GM04503 (cell line): ENCODE measurements at places on chromosomes 2 and 18.

DNA sequence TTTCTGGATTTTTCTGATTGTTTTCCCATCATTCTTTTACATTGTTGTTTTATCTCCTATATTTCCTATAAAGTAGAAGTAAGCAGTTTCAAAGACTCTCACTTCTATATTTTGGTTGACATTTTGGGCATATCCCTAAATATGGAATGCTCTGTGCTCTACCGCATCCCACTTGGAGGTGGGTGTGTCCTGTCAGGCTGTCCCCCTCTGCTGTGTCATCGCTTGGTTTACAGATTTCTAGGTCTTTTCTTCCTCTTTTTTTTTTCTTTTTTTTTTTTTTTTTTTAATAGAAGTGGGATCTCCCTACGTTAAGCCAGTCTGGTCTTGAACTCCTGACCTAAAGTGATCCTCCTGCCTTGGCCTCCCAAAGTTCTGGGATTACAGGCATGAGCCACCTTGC lies 13.3 kb downstream of the DGKD start:
- no peak for DNase-seq

- no peak for DNase-seq
Measured at GRCh38 chr2:227057060-227057459, 106.9 kb downstream of the COL4A4 start.

GRCh38 chr18:38313831-38314230 lies 748.2 kb upstream of the CELF4 start:
- DNase-seq = no peak

DNA sequence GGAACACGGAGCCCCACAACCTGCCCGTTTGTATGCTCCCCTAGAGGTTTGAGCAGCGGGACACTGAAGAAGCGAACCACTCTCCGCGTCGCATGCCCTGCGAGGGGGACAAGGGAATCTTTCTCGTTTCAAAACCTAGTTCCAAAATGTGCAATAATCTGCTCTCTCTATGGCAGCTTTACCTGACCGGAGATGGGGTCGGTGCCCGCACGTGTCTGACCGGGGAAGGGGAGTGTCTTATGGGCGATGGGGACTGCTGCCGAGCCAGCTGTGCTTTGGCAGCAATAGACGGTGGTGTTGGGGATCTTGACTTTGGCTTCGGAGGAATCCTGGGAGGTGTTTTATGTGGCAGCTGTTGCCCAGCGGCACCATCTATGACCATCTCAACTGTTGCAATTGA lies 7.9 kb downstream of the TTN start:
- DNase-seq = no peak

GRCh38 chr2:24237313-24237712 lies 62.5 kb downstream of the FAM228A start:
- no peak for DNase-seq

- no peak for DNase-seq
Measured at GRCh38 chr2:26630669-26631360, 10.4 kb downstream of the CIB4 start.

GRCh38 chr18:9017905-9018227 lies 84.6 kb upstream of the NDUFV2 start:
- no peak for DNase-seq

DNA sequence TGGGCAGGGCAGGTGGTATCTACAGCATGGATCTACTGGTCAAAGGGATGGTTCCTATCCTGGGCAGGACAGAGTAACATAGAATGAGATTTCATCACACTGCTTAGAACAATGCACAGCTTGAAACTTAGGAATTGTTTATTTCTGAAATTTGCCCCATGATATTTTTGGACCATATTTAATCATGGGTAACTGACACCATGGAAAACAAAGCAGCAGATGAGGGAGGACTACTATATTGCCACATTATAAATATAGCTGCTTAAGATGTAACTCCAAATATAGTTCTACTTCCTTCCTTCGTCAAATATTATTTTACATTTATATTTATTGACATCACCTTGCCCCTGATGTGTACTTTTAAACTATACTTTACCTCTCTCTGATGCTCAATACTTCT lies 254.7 kb downstream of the PTPRM start:
- DNase-seq = no peak

DNA sequence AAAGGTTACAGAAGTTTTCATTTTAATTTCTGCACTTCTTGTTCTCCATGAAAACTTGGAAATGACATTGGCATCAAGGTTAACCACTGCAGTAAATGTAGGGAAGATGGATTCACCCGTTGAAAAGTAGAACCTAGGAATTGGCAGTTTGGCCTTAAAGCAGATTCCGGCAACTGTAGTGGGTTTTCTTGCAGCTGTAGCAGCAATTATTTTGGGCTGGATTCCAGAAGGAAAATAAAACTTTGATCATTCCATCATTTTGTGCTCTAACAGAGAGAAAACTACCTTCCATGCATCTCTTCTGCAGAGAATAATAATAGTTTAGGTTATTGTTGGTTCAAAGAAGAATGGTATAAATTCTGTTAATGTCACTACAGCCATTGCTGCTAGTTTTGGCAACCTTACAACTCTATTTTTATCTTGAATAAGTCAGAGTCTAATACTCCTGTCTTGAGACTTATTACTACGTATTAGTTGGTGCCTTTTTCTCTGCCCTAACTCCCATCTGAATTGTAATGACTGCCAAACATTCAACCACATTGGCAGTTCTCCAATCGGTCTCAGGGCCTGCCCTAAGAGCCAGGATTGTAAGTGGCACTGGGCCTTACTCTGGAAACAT lies 178.1 kb upstream of the PIEZO2 start:
- DNase-seq = no peak

- DNase-seq = no peak
Measured at GRCh38 chr2:95208106-95208505, 785 bp downstream of the ZNF892 start.

GRCh38 chr18:56516789-56517188 lies 121.6 kb downstream of the TXNL1 start:
- DNase-seq = peak; percentile 88

DNA sequence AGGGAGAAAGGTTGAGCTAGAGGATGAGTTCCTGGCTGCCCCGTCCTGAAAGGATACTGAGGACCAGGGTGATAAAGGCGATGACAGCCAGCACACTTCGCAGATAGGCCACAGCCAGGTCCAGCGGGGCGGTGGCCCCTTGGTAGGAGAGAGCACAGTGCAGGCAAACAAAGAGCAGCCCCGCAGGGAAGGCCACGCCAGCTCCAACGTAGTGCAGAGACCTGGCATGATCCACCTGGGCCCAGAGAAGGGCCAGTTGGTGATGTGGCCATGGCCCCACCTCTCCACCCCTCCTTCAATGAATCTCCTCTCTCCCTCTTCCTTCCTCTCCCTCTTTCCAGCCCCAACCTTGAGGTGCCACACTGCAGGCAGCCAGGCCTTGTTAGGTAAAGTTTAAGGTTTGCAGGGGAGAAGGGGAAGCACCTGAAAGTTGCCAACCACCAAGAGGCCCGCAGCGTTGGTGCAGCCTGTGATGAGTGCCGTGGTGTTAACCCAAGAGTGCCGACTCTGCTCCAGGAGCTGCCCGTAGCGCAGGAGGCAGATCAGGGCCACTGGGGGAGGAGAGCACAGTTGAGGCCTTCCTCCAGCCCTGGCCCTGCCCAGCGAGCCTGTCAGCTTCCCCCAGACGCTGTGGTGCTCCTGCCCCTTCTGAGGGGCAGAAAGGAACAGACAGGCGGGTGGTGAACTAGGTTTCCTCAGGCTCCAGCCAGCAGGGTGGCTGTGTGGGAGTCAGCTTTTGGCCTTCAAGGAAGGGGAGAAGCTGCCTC lies 2.8 kb downstream of the TMEM150A start:
- DNase-seq = no peak

DNA sequence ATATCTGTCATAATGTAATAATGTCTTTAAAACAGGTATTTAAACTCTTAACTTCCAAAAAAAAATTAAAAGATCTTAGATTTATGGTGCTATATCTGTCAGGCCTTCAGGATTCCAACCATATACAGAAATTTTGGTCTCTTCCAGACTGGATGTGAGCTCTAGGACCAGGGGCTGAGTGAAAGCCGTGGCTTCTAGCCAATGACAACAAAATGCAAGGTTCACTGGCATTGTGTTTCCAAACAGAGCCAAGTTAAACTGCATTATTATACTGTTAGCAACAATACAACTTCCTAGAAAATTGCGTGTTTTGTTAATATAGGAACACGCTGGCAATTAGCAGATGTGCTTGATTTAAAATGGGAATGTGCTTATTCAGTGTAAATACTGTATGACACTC lies 809.8 kb upstream of the SOX11 start:
- DNase-seq = no peak

DNA sequence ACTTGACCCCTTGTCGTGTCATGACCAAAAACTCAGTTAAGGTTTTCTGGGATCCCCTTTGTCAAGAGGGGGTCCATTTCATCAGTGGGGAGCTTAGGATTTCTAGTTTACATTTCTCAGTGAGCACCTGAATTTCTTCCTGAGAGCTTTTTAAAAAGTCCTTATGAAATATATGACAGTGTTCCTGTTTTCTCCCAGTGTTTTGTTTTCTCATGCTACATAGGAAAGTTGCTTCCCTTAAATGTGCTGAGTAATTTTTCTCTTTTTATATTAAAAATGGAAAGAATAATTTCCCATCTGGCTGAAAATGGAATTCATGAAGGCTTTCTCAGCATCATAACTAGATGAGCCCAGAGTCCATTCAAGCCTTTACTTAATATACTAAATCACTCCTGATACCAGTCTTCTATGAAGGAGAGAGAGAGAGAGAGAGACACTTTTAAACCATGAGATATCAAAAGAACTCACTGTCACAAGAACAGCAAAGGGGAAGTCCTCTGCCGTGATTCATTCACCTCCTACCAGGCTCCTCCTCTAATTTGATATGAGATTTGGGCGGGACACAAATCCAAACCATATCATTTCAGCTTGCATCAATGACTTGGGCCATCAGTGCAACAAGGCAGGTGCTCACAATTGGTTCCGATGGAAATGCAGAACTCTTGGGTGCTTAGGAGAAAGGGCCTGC lies 61.1 kb downstream of the XRCC5 start:
- DNase-seq = no peak

- no peak for DNase-seq
Measured at GRCh38 chr18:42131066-42131929, 176.3 kb downstream of the PIK3C3 start.

- peak; percentile 93 for DNase-seq
Measured at GRCh38 chr2:100013892-100014677, 128.3 kb downstream of the AFF3 start.

- DNase-seq = no peak
Measured at GRCh38 chr2:66301022-66301766, 133.7 kb upstream of the MEIS1 start.

- no peak for DNase-seq
Measured at GRCh38 chr2:32237488-32237887, 27.2 kb downstream of the NLRC4 start.

GRCh38 chr18:35059280-35059927 lies 18.2 kb downstream of the MAPRE2 start:
- DNase-seq = no peak

- DNase-seq = no peak
Measured at GRCh38 chr2:236568068-236568921, 1.3 kb upstream of the ACKR3 start.

GRCh38 chr18:28132084-28132483 lies 44.8 kb downstream of the CDH2 start:
- no peak for DNase-seq

DNA sequence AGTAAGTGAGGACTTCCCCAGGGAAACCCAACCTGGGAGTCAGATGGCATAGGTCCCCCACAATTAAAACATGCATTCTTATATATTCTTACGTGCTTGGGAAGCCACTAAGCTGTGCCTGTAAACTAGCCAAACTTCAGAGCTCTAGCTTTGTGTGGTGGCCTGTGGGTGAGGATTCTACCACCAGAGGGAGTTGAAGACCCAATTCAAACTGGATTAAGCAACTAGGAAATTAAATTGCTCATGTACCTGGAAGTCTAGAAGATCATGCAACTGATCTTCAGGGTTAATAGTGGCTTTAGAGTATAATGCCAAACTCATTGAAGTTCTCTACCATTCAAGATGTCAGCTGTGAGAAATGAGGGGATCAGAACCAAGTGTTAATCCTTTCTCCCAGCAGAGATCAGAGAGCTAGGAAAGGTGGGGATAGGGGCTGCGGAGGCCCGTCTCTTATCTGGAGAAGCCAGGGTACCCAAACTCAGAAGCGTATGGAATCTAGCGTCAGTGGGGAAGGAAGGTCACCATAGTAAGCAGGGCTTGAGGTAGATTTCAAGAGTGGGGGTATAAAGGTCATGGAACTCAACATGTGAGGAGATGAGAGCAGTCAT lies 53.2 kb upstream of the CCDC85A start:
- peak; percentile 19 for DNase-seq

DNA sequence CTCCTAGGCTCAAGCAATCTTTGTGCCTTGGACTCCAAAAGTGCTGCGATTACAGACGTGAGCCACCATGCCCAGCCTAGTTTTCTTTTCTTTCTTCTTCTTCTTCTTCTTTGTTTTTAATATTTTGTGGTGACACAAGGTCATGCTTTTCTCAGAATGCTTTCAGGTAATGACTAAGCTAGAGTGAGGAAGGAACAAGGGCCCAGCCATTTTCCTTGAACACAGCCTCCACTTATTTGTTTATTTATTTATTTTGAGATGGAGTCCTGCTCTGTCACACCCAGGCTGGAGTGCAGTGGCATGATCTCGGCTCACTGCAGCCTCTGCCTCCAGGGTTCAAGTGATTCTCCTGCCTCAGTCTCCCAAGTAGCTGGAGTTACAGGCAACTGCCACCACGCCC lies 74.3 kb upstream of the ST3GAL5 start:
- DNase-seq = no peak

DNA sequence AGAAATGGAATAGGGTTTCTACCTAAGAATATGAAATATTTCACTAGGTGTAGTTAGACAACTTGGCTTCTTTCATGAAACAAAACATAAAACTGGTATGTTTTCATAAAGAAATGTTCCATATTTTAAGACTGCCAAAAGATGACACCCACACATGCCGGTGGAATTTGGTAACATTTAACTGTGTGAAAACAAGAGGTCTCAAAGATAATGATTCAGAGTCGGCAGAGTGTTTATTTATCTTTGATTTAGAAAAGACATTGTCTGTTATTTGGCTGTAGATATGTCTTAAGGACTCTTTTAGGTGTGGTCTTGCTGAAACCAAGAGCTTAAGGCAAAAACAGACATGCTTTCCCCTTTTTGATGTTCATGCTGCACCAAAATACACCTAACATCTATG lies 63.5 kb upstream of the FN1 start:
- DNase-seq = no peak

GRCh38 chr18:6355789-6356589 lies 58.7 kb downstream of the L3MBTL4 start:
- no peak for DNase-seq
